Progenitor cell of endocrine pancreas (in vitro differentiated cells): ENCODE measurements at places on chromosomes 5 and 9.

DNA sequence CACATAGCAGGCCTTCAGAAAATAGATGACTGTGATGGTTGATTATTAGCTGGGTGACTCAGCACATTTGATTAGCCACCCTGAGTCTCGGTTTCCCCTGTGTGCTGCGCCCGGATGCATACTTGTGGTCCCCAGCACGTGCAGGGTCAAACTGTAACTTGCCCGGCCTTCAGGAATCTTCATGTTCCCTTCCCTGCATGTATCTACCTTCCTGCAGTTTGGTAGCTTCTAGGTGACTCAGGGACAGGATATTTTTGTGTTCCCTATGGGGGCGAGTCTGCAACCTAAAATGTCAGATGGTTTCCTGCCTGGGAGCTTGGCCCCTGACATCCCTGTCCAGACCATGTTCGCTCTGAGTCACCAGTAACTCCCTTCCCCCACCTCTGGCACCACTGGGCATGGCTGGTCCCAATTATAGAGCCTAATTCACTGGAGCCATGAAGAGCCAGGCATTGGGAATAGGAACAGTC is 13.2 kb downstream of the PTGS1 start:
- H3K4me3 ChIP-seq: no peak overlapping the region
- H3K27me3 ChIP-seq: peaks cover 7% of the 10 kb centered on the region
- DNase-seq: no peak
- no peaks in the 10 kb centered on the region for H3K36me3 ChIP-seq

DNA sequence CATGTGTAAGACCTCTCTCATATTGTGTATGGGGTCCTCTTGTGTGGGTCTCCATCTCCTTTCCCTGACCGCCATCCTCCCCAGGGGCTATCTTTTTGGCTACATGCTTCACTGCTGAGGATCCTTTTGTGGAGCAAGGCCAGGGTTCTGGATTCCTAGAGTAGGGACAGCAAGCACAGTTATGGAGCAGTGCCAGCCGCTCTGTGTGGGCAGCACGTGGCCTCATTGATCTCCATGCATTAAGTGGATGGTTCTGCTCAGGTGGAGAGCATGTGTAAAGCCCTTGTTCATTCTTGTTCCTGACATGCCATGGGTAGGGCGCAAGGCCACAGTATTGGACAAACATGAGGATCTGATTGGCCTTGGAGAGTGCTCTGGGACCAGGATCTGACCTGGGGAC is 8.9 kb downstream of the PHF2 start:
- H3K4me1 ChIP-seq: peaks cover 51% of the 10 kb centered on the region
- H3K27me3 ChIP-seq: no peaks in the 10 kb centered on the region
- no peak overlapping the region for H3K4me3 ChIP-seq
- peaks cover 4% of the 10 kb centered on the region for H3K36me3 ChIP-seq
- no peak overlapping the region for H3K27ac ChIP-seq

DNA sequence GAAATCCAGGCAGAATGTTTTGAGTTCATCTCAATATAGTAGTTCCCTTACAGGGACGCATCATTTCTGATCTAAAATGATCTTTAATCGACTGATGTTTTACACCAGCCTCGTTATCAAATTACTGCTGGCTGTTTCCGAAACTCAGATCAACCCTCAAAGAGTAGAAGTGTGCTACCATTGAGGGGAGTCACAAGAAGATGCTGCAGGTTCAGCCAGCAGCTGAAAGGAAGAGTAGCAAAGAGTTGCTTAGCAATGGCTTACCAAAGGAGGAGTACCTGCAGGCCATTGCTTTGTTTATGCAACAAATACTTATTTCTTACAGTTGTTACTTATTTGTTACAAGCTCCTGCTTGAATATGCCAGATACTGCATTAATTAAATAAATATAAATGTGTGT is 144.1 kb downstream of the EBF1 start:
- peaks cover 34% of the 10 kb centered on the region for H3K27me3 ChIP-seq
- H3K27ac ChIP-seq: no peak overlapping the region
- no peak overlapping the region for H3K4me3 ChIP-seq
- no peak for DNase-seq

- no peaks in the 10 kb centered on the region for H3K36me3 ChIP-seq
- peaks cover 7% of the 10 kb centered on the region for H3K4me1 ChIP-seq
- H3K27me3 ChIP-seq: peaks cover 37% of the 10 kb centered on the region
- peak overlapping the region; percentile 59 for H3K27ac ChIP-seq
- H3K4me3 ChIP-seq: peak overlapping the region; percentile 68
Measured at GRCh38 chr9:71446473-71447411, 321.6 kb downstream of the CEMIP2 start.

DNA sequence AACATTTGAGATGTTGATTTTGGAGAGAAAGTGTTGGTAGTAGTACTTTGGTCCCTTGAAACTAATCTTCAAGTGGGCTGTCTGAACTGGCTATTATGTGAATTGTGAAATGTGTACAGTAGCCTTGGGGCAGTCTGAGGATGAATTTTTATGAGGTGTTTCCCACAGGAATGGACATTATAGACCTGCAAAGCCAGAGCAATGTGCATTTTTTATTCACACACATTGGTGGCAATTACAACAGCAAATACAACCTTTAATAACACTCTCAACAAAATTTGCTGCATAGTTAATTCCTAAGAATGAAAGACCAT is 147.0 kb downstream of the PAM start:
- H3K27ac ChIP-seq: no peak overlapping the region
- no peaks in the 10 kb centered on the region for H3K36me3 ChIP-seq
- H3K27me3 ChIP-seq: no peaks in the 10 kb centered on the region
- DNase-seq: no peak
- no peak overlapping the region for H3K4me3 ChIP-seq

- no peaks in the 10 kb centered on the region for H3K36me3 ChIP-seq
- no peak for DNase-seq
- no peak overlapping the region for H3K4me3 ChIP-seq
- H3K27me3 ChIP-seq: no peaks in the 10 kb centered on the region
- H3K4me1 ChIP-seq: peaks cover 6% of the 10 kb centered on the region
- no peak overlapping the region for H3K27ac ChIP-seq
Measured at GRCh38 chr5:15689836-15690235, 189.9 kb downstream of the FBXL7 start.

GRCh38 chr9:102587281-102587680 is 407.9 kb upstream of the CYLC2 start:
- peaks cover 12% of the 10 kb centered on the region for H3K4me1 ChIP-seq
- H3K4me3 ChIP-seq: no peak overlapping the region
- H3K27me3 ChIP-seq: peaks cover 33% of the 10 kb centered on the region
- no peak overlapping the region for H3K27ac ChIP-seq

DNA sequence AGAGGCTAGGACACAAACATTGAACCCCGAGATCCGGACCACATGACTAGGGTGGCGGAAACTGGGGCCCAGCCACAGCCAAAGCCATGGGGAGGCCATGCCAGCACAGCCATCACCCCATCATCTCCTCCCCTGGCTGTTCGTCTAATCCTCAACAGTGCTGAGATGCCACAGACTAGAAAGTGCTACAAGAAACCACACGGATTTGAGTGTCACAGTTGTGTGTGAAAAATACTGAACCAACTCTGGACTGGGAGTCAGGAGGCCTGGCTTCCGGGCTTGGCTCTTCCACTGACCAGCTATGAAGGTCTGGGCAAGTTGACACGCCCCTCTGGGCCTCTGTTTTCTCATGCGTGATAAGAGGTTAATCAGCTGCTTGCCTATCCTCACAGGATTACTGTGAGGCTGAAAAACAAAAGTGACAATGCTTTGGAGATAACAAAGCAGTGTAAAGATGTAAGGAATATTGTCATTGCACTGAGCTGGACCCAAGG is 38.8 kb upstream of the SHB start:
- H3K4me1 ChIP-seq: peaks cover 18% of the 10 kb centered on the region
- peaks cover 14% of the 10 kb centered on the region for H3K27me3 ChIP-seq
- H3K4me3 ChIP-seq: no peak overlapping the region
- no peaks in the 10 kb centered on the region for H3K36me3 ChIP-seq
- H3K27ac ChIP-seq: peak overlapping the region; percentile 25
- DNase-seq: no peak

- no peak overlapping the region for H3K27ac ChIP-seq
- H3K4me3 ChIP-seq: no peak overlapping the region
- DNase-seq: no peak
- no peaks in the 10 kb centered on the region for H3K4me1 ChIP-seq
Measured at GRCh38 chr5:94977437-94977836, 307.5 kb downstream of the MCTP1 start.

DNA sequence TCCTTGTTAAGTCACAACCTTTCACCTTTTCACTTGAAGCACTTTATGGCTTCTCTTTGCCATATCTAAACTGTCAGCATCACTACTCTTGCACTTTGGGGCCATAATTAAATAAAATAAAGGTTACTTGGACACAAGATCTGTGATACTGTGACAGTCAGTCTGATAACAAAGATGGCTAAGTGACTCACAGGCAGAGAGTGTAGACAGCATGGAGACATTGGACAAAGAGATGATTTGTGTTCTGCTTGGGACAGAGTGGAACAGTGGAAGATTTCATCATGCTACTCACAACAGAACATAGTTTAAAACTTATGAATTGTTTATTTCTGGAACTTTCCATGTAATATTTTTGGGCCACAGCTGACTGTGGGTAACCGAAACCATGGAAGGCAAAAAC is 81.7 kb upstream of the SMC5 start:
- H3K27ac ChIP-seq: no peak overlapping the region
- H3K36me3 ChIP-seq: no peaks in the 10 kb centered on the region
- no peak overlapping the region for H3K4me3 ChIP-seq
- no peaks in the 10 kb centered on the region for H3K27me3 ChIP-seq
- no peak for DNase-seq

- no peak overlapping the region for H3K4me3 ChIP-seq
- no peaks in the 10 kb centered on the region for H3K27me3 ChIP-seq
- no peaks in the 10 kb centered on the region for H3K36me3 ChIP-seq
Measured at GRCh38 chr5:52452098-52452497, 335.6 kb upstream of the ITGA1 start.

- no peak for DNase-seq
- H3K4me3 ChIP-seq: no peak overlapping the region
- peaks cover 17% of the 10 kb centered on the region for H3K4me1 ChIP-seq
- H3K27ac ChIP-seq: peak overlapping the region; percentile 54
- H3K27me3 ChIP-seq: no peaks in the 10 kb centered on the region
Measured at GRCh38 chr5:175382171-175382570, 61.8 kb downstream of the DRD1 start.
